ENCODE measurements at places on chromosomes 16 and 17. TPM values are rescaled to one million over a fixed set of nuclear protein-coding genes. Genes with fewer than 3 reads are reported as not detected.

Gene TMEM235
- polyA plus RNA-seq = 0.35 TPM

Gene WNT9B
- polyA plus RNA-seq = 0.07 TPM

Gene KRT32
- not detected for polyA plus RNA-seq

Gene BFAR
- 65.5 TPM for polyA plus RNA-seq

GRCh38 chr17:17782523-17783115, 54.2 kb downstream of the SREBF1 start:
- DNase-seq = no peak

GRCh38 chr16:50381679-50382440, 13.1 kb upstream of the BRD7 start:
- DNase-seq = no peak

- DNase-seq = peak; percentile 70
Observed at GRCh38 chr16:57591086-57591869, 37.2 kb upstream of the ADGRG1 start.

- DNase-seq = no peak
Observed at GRCh38 chr17:66843627-66844026, 8.7 kb downstream of the CACNG5 start.

Gene BEAN1
- polyA plus RNA-seq = 12.4 TPM

DNA sequence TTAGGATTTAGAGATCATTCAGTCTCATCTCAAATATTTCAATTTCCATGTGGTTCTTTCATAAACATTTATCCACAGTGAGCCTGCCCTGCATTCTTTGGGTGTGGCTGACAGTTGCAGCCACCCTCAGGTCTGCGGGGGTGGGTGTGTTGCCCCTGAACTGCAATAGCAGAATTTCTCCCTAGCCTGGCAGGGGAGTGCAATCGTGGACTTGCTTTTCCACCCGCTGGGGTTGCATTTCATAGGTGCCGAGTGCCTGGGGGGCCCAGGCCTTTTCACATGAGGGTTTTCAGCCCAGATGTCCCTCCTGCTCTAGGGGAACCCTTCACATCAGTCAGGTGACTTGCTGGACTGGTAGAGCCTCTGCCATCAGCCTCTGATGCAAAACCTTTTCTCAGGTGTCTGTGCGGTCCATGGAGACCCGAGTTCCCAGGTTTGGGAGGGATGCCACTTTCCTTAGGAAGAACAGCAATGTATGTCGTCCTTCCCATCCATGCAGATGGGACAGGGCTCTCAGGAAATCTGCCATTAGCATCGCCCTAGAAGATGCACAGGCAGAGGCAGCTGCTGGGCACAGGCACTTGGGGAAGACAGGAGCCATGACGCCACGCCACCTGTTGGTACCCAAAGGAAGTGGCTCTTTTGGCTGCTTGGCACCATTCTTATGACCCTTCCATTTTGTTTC, 2.4 kb upstream of the USP36 start:
- peak; percentile 81 for DNase-seq

DNA sequence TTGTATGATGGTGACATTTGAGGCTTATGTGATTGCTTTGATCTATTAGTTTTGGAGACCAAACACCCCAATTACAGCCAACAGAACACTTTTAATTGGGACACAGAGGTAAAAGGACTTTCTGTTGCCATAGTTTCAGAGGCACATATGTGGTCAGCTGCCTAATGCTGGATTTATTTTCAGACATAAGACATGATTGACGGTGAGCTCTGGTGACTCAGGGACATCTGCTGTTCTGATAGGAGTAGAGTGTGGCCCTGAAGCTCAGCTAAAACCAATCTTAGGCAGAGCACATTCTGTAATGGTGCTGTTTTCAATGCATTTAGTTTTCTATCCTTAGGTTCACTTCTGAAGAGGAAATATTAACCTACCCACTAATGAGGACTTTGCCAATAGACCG, 247.1 kb downstream of the UTP18 start:
- no peak for DNase-seq

DNA sequence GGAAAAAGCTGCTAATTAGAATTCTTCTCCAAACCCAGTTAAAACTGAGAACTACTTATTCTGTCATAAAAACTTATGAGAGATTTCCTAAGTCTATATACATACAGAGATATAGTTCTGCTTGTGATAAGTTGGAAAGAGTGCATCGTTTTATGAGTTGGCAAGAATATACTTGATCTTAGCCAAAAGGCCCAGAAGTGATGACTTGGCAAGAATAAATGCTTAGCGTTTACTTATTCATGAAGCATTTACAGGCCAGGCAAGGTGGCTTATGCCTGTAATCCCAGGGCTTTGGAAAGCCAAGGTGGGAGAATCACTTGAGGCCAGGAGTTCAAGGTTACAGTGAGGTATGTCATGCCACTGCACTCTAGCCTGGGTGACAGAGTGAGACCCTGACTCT, 81.7 kb downstream of the CYB561 start:
- no peak for DNase-seq

DNA sequence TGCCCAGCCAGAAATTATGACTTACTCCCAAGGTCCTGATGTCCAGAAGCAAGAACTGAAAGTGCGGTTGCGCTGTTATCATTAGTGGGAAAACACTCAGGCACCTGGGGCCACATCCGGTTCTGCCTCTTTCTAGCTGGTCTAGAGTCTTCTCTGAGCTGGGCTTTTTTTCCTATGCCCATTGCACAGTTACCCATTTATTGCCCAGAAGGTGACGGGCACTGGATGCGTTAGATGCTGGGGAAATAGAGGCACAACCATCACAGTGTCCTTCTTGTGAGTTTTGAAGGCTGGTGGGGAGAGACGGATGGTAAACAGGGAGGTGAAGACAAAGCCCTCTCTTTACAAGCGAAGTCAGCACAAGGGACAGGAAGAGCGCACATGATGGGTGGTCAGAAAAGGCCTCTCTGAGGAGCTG, 37.7 kb downstream of the PLCG2 start:
- no peak for DNase-seq

Gene MYL4
- polyA plus RNA-seq = 2.9 TPM

DNA sequence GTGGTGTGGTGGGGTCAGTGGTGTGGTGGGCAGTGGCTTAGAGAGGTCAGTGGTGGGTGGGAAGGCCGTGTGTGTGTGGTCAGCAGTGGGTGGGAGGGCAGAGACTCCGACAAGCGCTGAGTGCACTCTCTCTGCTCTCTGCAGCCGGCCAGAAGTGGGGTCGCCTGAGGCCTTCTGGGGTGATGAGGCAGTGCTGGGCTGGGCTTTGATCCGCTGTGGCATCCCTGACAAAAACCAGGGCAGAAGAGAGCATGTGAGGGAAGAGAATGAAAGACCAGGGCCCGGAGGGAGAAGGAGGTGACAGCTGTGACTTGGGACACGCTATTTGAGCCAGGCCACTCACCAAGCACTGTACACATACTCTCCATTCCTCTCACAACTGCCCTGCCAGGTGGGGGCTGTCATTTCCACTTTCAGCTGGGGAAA, 50.8 kb downstream of the NKD1 start:
- DNase-seq = no peak

Gene EVPL
- polyA plus RNA-seq = 53.1 TPM

GRCh38 chr17:40548982-40549685, 16.1 kb downstream of the CCR7 start:
- DNase-seq = no peak

GRCh38 chr17:72175787-72176515, 55.1 kb downstream of the SOX9 start:
- DNase-seq = no peak

DNA sequence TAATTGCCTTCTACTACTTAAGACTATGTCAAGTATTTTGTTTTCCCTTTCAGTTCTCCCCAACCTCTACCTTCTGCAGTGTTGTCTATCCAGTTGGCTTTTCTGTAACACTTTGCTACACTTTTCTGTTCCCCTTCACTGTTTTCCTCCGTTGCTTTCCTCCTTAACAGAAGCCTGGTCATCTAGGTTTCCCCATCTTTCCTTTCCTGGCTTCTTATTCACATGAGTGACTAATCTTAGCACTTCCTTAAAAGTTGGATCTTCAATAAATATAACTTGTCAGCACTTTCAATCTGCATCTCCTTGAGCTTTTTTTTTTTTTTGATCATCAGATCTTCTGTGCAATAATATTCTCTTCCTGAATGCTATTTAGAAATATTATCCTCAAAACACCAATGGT, 2.8 kb upstream of the SLFN11 start:
- no peak for DNase-seq

DNA sequence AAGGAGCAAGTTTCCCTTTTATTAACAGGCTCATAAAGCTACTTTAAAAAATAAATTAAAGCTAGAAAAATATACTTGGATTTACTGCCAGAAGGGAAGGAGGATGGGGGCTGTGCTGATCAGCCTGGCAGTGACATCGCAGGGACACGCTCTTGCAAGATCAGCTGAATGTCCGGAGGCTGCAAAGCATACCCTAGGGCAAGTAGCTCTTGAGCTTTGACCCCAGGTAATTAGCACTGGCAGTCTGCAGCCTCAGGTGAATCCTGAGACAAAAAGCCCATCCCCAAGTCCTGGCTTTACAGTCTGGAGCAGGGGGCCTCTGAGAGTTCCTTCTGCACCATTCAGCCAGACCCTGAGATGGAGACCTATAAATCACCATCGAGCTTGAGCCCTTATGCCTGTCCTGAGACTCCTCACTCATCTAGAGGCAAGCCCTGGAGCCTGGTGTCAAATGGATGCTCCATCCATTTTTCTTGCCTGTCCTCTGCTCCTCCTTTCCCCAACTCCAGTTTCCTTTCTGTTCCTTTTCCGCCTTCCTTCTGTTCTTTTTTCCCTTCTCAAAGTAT, 131.7 kb downstream of the TMEM114 start:
- no peak for DNase-seq

Gene HOXB2
- 33.6 TPM for polyA plus RNA-seq

Gene MPP3
- polyA plus RNA-seq = 10.7 TPM

DNA sequence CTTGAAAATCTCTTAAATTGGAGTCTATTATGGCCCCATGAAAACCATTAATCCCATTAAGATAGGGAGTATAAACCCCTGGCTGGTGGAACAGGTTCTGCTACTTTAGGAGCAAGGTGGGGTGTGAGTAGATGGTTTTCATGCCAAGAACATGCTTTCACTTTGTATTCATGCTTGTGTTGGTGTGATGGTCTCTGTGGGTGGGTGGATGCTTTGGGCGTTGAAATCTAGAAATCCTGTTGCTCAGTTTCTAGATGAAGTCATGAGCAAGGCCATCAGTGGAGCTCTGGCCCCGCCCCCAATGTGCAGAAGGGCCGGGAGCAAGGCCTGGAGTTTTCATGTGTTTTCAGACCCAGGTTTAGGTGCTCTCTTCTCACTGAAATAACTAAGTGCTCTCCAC, 20.1 kb downstream of the PLD6 start:
- no peak for DNase-seq

GRCh38 chr17:64133546-64134215, 3.7 kb upstream of the ERN1 start:
- DNase-seq = no peak

DNA sequence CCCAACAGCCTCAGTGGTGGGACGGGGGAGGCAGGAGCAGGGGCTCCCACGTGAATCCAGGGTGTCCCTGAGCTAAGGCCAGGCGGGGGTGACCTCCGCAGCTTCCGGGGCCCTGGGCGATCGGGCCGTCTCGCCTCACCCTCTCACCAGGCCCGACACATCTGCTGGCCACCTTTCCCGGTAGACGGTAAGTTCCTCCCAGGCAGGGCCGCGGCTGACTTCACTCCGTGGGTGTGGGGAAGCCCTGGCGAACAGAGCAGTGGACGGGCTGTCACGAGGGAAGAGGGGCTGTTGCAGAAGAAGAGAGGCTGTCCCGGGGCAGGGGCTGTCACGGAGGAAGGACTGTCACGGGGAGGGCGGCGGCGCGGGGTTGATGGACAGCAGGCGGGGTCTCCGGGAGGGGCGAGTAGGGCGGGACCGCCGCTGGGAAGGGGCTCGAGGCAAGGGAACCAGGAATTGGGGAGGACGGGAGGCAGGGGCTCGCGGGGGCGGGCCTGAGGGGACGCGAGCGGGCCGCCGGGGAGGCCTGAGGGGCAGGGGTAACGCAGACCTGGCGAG, 498 bp downstream of the PKMYT1 start:
- DNase-seq = no peak

Measured in left lung (tissue), 14 donors.